Pancreas (tissue), 10 donors: ENCODE measurements at places on chromosomes 5 and 9. TPM values are rescaled to one million over a fixed set of nuclear protein-coding genes. Genes with fewer than 3 reads are reported as not detected.

The HTR1A gene
- polyA plus RNA-seq = not detected

The FOXD4L4 gene
- 0.07 TPM for polyA plus RNA-seq

The FGF10 gene
- 1.8 TPM for polyA plus RNA-seq

The PALM2AKAP2 gene
- 0.46 TPM for polyA plus RNA-seq

The GABRA6 gene
- polyA plus RNA-seq = not detected

The NR5A1 gene
- 0.05 TPM for polyA plus RNA-seq

The TMEM171 gene
- 0.16 TPM for polyA plus RNA-seq

DNA sequence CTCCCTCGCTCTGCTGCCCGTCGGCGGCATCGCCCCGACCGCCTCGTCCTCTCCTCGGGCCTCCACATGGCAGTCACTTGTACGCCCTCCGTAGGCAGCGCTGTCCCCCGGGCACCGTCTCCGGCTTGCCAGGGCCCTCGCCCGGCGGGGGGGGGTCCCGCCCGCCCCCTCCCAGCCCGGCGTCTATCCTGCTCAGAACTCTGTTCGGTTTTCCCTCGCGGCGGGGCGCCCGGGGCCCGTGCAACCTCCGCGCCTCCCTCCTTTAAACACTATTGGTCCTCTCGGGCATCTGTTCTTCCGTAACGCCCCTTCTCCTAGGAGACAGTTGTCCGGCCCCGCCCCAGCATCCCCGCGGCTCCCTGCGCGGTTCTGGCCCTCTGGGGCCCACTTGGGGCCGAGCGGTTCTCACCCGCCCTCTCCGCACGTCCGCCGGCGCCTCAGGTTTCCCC is 831 bp downstream of the ODF2 start:
- H3K36me3 ChIP-seq = no peaks in the 10 kb centered on the region
- no peaks in the 10 kb centered on the region for H3K4me1 ChIP-seq
- H3K4me3 ChIP-seq = peak overlapping the region; percentile 99
- DNase-seq = peak; percentile 79

GRCh38 chr5:62737766-62738165 is 159.1 kb downstream of the LRRC70 start:
- H3K36me3 ChIP-seq = no peaks in the 10 kb centered on the region
- H3K27ac ChIP-seq = no peak overlapping the region
- no peak overlapping the region for H3K4me3 ChIP-seq
- no peaks in the 10 kb centered on the region for H3K27me3 ChIP-seq
- H3K4me1 ChIP-seq = no peaks in the 10 kb centered on the region
- no peak for DNase-seq

GRCh38 chr5:50867140-50867539 is 200.7 kb downstream of the PARP8 start:
- DNase-seq = no peak
- H3K27ac ChIP-seq = no peak overlapping the region
- no peak overlapping the region for H3K4me3 ChIP-seq
- H3K36me3 ChIP-seq = no peaks in the 10 kb centered on the region

DNA sequence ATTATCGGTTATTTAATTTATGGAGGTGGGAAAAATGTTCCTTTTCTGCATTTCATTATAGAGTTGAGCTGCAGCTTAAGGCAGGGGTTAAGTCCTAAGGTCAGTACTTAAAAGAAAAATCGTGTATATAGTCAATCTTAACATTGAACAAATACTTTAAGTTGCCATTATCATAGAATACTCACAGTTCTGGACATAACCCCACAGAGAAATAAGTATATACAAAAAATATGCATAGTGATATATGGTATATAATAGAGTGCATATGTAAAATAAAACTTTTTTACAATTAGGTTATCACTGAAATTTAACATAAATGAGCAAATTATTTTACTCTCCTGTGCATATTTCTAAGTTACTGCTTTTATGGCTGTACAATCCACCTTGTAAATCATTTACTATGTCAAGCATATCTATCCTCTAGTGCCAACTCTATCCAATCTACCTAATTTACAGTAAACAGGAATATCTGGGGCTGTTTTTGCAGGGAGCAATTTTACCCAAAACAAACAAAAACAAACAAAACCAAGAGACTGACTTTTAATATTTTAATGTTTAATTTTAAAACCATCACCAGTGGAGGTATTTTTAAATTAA is 28.8 kb downstream of the TTC39B start:
- H3K4me3 ChIP-seq = no peak overlapping the region
- H3K27ac ChIP-seq = no peak overlapping the region
- H3K4me1 ChIP-seq = peaks cover 13% of the 10 kb centered on the region
- H3K27me3 ChIP-seq = no peaks in the 10 kb centered on the region

- H3K4me3 ChIP-seq = no peak overlapping the region
- no peak overlapping the region for H3K27ac ChIP-seq
- no peaks in the 10 kb centered on the region for H3K27me3 ChIP-seq
- H3K36me3 ChIP-seq = no peaks in the 10 kb centered on the region
- DNase-seq = no peak
Measured at GRCh38 chr5:54224103-54224826, 86.1 kb downstream of the ARL15 start.

DNA sequence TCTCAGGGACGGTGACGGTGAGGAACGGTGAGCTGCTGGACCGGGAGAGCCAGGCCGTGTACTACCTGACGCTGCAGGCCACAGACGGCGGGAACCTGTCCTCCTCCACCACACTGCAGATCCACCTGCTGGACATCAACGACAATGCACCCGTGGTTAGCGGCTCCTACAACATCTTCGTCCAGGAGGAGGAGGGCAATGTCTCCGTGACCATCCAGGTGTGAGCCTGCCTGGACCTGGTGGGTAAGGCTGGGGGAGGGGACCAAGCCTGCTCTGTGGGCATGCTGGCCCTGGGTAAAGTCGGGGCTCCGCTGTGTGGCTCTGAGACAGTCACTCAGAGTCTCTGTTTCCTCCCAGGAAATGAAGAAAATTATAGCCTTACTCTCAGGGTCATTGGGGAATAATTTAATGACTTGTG is 29.3 kb downstream of the CDHR2 start:
- H3K36me3 ChIP-seq = no peaks in the 10 kb centered on the region
- DNase-seq = peak; percentile 77
- H3K4me3 ChIP-seq = no peak overlapping the region
- no peak overlapping the region for H3K27ac ChIP-seq
- no peaks in the 10 kb centered on the region for H3K4me1 ChIP-seq

DNA sequence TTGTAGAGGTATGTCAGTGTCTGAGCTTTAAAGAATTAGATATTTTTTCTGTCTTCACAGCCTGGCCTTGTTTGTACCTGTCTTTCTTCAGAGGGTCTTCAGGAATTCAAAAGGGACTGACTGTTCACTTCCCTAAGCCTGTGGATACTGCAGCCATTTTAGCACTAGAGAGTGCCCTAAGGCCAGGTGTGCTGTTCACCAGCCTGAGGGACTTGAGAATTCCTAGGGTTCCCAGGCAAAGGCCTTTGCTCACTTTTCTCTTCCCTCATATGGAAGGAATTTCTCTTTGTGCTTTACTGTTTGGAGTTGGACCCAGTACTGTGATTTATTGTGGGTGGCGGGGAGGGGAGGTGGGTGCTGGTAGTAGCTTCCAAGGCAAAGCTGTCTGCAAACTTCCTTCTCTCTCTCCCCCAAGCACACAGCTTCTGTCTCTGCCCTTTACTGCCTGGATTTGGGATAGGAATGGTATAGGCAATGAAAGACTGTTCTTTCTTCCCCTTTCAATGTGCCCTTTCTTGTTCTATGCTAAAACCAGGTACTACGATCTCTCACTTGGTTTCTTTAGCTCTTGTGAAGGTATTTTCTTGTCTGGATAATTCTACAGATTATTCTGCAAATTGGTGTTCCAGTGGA is 9.7 kb upstream of the LRRC70 start:
- no peaks in the 10 kb centered on the region for H3K36me3 ChIP-seq
- no peak for DNase-seq
- H3K27ac ChIP-seq = no peak overlapping the region
- H3K27me3 ChIP-seq = no peaks in the 10 kb centered on the region
- H3K4me1 ChIP-seq = no peaks in the 10 kb centered on the region

DNA sequence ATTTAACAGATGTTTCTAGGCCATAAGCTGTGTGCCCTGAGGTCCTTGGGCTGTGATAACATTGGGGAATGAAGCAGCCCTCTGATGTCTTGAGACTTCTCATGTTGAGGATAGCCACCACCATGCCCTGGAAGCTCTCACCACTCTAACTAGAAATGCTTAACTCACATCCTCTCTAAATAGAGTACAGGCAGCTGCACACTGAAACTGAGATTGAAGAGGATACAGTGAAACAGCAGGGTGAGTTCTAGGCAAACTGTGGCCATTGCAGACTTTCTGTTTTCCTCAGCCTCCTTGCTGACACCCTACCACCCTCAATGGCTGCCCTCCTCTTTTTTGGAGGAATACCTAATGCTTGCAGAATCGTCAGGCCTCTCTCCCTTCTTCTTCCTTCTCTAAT is 22.4 kb downstream of the UTP15 start:
- no peaks in the 10 kb centered on the region for H3K4me1 ChIP-seq
- no peaks in the 10 kb centered on the region for H3K36me3 ChIP-seq
- no peaks in the 10 kb centered on the region for H3K27me3 ChIP-seq
- H3K27ac ChIP-seq = no peak overlapping the region
- no peak overlapping the region for H3K4me3 ChIP-seq
- no peak for DNase-seq

DNA sequence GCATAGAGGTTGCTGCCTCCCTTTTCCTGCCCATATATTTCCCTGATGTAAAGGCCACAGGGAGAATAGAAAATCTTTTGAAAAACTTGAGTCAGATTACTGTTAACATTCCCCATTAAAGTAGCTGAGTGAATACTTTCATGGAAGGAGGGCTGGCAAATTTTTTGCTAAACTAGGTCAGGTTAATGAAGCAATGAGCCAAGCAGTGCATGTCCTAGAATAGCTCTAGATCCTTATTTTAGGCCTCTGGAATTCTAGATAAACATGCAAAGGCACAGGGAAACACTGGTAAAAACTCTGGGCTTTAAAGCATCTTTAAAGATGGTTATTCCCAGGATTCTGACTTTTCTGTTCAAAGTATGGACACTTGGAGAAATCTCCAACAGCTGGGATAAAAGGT is 27.9 kb downstream of the TTC1 start:
- no peak overlapping the region for H3K4me3 ChIP-seq
- H3K27me3 ChIP-seq = no peaks in the 10 kb centered on the region
- H3K4me1 ChIP-seq = no peaks in the 10 kb centered on the region
- DNase-seq = no peak

GRCh38 chr9:6581253-6581652 is 64.3 kb downstream of the GLDC start:
- no peaks in the 10 kb centered on the region for H3K4me1 ChIP-seq
- H3K27ac ChIP-seq = no peak overlapping the region
- no peak overlapping the region for H3K4me3 ChIP-seq
- DNase-seq = no peak
- no peaks in the 10 kb centered on the region for H3K36me3 ChIP-seq

- peak overlapping the region; percentile 73 for H3K4me3 ChIP-seq
- H3K36me3 ChIP-seq = no peaks in the 10 kb centered on the region
- H3K27me3 ChIP-seq = no peaks in the 10 kb centered on the region
Measured at GRCh38 chr5:56816546-56817081, 1.3 kb downstream of the MAP3K1 start.

DNA sequence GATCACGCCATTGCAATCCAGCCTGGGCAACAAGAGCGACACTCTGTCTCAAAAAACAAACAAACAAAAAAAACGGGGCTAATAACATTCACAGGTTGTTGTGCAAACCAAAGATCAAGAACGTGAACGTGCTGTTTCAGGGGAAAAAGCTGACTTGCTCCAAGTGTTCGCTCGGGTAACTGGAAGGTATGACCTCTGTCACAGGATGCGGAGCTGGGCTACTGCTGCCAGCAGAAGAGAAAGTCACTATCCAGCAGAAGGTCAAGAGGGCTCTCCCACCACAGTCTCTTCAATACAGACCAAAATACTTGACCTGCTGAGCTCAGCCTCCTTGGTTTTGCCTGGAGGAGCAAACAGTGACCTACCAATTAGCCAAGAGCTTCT is 59.7 kb downstream of the ABCA1 start:
- no peak overlapping the region for H3K4me3 ChIP-seq
- H3K4me1 ChIP-seq = no peaks in the 10 kb centered on the region
- H3K27me3 ChIP-seq = no peaks in the 10 kb centered on the region
- no peak overlapping the region for H3K27ac ChIP-seq
- DNase-seq = no peak

DNA sequence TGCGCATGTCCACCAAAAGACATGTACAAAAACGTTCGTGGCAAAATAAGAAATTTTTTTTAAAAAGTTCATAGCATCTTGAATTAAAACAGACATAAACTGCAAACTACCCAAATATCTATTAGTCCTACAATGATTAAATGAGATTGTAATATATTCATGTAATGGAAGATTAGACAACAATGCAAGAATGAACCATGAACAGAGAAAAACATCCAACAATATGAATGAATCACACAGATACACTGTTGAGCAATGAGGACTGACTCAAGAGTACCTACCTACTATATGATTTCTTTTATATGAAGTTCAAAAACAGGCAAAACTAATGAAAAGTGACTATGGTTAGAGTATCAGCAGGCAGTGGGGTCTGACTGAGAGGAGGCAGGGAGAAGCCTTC is 17.9 kb upstream of the CTNNAL1 start:
- H3K27ac ChIP-seq = no peak overlapping the region
- H3K4me3 ChIP-seq = no peak overlapping the region
- no peaks in the 10 kb centered on the region for H3K36me3 ChIP-seq
- DNase-seq = no peak
- H3K27me3 ChIP-seq = no peaks in the 10 kb centered on the region

DNA sequence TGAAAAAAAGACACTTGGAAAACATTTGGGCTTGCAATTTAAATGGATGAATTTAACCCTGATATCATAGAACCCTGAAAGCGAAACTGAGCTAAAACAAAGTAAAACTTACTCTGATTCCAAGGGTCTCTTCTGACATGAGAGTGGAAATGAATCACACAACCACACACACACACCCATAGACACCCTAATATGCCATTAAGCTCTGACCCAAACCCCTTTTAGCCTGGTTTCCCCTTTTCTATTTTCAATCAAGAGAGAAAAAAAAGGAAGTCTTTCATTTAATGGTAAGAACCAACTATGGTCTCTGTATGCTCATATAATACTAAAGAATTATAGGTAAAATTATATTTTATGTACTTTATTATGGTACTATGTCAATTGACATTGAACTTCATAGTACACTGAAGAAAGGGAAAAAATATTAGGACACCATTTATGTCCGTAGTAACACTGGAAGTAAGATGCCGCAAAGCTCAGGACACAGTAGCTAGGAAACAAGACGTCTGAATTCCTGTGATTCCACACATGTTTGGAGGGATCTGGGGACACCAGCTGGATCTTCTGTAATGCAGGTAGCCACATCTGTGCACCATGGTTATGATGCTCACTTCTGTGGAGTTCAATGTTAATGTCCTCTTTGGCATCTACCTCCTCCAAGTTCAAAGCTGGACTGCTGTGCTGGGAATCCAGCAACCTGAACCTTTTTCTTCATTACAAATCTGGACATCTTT is 95.8 kb downstream of the PCSK1 start:
- H3K36me3 ChIP-seq = no peaks in the 10 kb centered on the region
- no peaks in the 10 kb centered on the region for H3K27me3 ChIP-seq
- DNase-seq = no peak

- DNase-seq = no peak
- H3K36me3 ChIP-seq = no peaks in the 10 kb centered on the region
- H3K4me1 ChIP-seq = no peaks in the 10 kb centered on the region
- H3K4me3 ChIP-seq = no peak overlapping the region
Measured at GRCh38 chr5:179325296-179326031, 19.8 kb downstream of the ADAMTS2 start.
